ENCODE measurements at places on chromosomes 16 and 17. TPM values are rescaled to one million over a fixed set of nuclear protein-coding genes. Genes with fewer than 3 reads are reported as not detected.

DNA sequence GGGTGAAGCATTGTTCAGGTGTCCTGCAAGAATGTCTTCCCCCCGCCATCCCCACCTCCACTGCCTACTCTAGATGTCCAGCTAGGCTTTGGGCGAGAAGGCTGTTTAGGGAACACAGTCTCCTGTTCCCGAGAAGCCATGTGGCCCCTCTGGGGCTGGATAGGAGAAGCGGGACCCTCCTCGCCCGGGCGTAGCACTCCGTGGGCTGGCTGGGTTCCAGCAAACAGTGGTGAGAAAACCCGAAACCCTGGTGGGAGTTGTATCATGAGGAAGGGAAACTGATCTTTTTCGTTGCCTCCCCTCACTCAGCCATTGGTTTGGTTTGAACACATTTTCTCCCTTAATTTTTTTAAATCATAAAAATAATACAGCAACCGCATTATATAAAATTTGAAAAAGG, 56.6 kb downstream of the IRF8 start:
- H3K4me1 ChIP-seq = no peaks in the 10 kb centered on the region
- H3K36me3 ChIP-seq = no peaks in the 10 kb centered on the region
- no peak overlapping the region for H3K27ac ChIP-seq
- DNase-seq = no peak
- no peak overlapping the region for H3K4me3 ChIP-seq

DNA sequence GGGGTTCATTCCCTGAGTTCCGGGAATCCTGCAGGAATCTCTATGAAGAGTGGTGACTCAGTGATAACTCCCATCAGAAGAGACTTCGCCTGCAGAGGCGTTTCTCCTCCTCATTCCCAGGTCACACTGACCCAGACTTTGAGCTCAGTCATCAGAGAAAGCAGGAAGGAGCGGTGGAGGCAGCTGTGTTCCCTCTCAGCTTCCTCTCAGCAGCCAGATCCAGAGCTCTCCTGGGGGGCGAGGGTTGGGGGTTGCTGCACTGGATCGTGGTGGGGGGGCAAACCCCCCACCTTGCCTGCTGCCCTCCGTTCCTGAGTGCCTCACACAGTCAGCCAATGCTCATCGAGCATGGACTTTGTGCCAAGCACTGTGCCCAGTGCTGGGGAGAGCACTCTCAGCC, 271.2 kb downstream of the CBLN1 start:
- H3K4me3 ChIP-seq = no peak overlapping the region
- H3K4me1 ChIP-seq = peaks cover 22% of the 10 kb centered on the region
- H3K27me3 ChIP-seq = peaks cover 7% of the 10 kb centered on the region
- no peak overlapping the region for H3K27ac ChIP-seq
- no peaks in the 10 kb centered on the region for H3K36me3 ChIP-seq

- DNase-seq = no peak
- no peak overlapping the region for H3K27ac ChIP-seq
- no peak overlapping the region for H3K4me3 ChIP-seq
- H3K36me3 ChIP-seq = no peaks in the 10 kb centered on the region
- no peaks in the 10 kb centered on the region for H3K4me1 ChIP-seq
Measured at GRCh38 chr16:2826591-2827373, 3.3 kb upstream of the ZG16B start.

GRCh38 chr17:73404246-73404645, 92.4 kb upstream of the CDC42EP4 start:
- 0 out of 2 replicates have a peak, but pooled peaks cover 3% of the 10 kb centered on the region for H3K36me3 ChIP-seq
- no peaks in the 10 kb centered on the region for H3K27me3 ChIP-seq
- H3K4me3 ChIP-seq = no peak overlapping the region
- no peaks in the 10 kb centered on the region for H3K4me1 ChIP-seq
- no peak overlapping the region for H3K27ac ChIP-seq

DNA sequence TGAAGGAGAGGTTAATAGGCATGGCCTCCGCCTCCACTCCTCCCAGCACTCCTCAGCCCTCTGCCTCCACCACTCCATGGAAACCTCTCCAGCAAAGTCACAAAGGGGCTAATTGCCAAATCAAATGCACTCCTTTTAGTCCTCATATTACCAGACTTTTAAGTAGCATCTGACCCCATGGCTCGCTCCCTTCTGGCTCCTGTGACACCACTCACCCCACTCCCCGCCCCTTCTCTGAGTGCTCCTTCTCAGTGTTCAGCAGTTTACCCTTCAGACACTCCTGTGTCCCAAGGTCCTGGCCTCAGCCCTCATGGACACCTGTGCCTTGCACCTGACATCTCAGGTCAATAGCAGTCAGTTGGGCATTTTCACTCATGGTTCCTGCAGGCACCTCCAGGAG, 243.5 kb upstream of the CCL2 start:
- H3K4me3 ChIP-seq = no peak overlapping the region
- no peaks in the 10 kb centered on the region for H3K27me3 ChIP-seq
- H3K4me1 ChIP-seq = peaks cover 15% of the 10 kb centered on the region
- H3K27ac ChIP-seq = no peak overlapping the region
- no peaks in the 10 kb centered on the region for H3K36me3 ChIP-seq

DNA sequence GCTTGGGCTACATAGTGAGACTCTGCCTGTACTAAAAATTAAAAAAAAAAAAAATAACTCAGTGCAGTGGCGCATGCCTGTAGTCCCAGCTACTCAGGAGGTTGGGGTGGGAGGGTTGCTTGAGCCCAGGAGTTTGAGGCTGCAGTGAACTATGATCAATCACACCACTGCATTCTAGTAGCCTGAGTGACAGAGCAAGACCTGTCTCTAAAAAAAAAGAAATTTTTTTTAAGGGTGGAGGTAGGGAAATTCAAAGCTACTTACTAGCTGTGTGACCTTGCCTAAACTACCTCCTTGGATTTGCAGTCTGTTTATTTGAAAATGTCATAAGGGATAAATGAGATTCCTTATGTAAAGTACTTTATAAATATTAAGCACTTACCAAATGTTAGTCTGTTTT, 3.4 kb upstream of the SMPD3 start:
- no peak overlapping the region for H3K27ac ChIP-seq
- no peaks in the 10 kb centered on the region for H3K36me3 ChIP-seq
- H3K27me3 ChIP-seq = peaks cover 15% of the 10 kb centered on the region

RAB40C gene
- total RNA-seq = 22.5 TPM

HBQ1 gene
- 5.2 TPM for total RNA-seq

DNA sequence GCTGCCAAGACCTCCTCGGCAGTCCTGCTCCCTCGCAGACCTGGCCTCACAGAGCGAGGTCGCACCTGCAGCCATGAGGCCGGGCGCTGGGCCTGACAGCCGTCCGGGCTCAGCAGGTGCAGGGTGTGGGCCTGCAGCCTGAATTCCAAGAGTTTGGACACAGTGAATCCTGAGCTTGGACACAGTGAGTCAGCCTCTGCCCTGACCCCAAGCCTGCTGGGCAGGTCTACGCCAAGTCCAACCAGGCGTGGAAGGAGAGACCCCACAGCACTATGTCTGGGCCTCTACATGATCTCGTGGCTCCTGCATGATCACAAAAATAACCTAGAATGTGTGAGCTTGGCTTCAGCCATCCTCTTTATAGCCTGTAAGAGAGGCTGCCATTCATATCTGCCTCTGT, 121.0 kb downstream of the C16orf95 start:
- H3K27me3 ChIP-seq = no peaks in the 10 kb centered on the region
- H3K27ac ChIP-seq = no peak overlapping the region
- H3K4me1 ChIP-seq = peaks cover 16% of the 10 kb centered on the region
- no peak for DNase-seq
- no peak overlapping the region for H3K4me3 ChIP-seq
- no peaks in the 10 kb centered on the region for H3K36me3 ChIP-seq

GRCh38 chr17:43371227-43371821, 27.5 kb upstream of the ARL4D start:
- H3K27me3 ChIP-seq = no peaks in the 10 kb centered on the region
- H3K36me3 ChIP-seq = no peaks in the 10 kb centered on the region
- H3K4me3 ChIP-seq = no peak overlapping the region
- no peak for DNase-seq
- H3K27ac ChIP-seq = peak overlapping the region; percentile 43
- H3K4me1 ChIP-seq = peaks cover 29% of the 10 kb centered on the region

CHST4 gene
- 9.9 TPM for total RNA-seq

TRIM72 gene
- 2.5 TPM for total RNA-seq

GRCh38 chr17:49497148-49498028, 2.3 kb downstream of the NGFR start:
- peaks cover 74% of the 10 kb centered on the region for H3K27me3 ChIP-seq
- H3K4me3 ChIP-seq = peak overlapping the region; percentile 85
- H3K27ac ChIP-seq = no peak overlapping the region
- H3K36me3 ChIP-seq = no peaks in the 10 kb centered on the region
- H3K4me1 ChIP-seq = peaks cover 37% of the 10 kb centered on the region

GRCh38 chr17:3974138-3974687, 10.0 kb upstream of the ATP2A3 start:
- peaks cover 4% of the 10 kb centered on the region for H3K36me3 ChIP-seq
- H3K27ac ChIP-seq = no peak overlapping the region
- H3K27me3 ChIP-seq = no peaks in the 10 kb centered on the region
- no peak for DNase-seq

DNA sequence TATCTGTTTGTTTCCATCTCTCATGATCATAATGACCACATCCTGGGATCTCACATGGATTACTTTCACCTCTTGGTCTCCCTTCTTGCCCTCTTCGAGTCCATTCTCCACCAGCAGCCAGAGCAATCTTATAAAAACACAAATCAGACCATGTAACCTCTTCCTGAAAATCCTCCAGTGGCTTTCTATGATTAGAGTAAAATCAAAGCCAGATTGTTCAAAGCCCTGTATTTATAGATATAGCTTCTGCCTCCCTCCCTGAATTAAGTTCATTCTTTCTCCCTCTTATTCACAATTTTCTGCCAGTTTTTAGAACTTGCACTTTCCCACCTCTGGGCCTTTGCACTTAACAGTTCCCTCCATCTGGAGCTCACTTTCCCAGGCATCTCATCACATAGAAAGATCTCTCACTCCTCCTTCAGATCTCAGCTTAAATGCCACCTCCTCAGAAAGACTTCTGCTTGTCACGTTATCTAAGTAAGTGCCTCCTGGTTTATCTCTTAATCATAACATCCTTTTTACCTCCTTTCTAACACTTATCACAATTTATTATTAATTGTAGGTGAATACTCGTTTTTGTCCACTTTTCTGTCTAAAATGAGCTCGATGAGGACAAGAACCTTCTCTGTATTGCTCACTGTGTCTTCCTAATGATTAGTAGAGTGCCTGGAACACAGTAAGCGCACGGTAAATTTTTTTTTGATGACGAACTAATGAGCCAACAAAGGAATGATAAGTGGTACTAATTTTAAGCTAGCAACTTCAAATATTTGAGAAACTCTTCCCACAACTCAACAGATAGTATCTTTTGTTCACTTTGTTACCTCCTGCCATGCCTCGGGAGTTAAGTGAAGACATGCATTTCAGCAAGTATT, 80.5 kb downstream of the CYB561 start:
- no peak overlapping the region for H3K27ac ChIP-seq
- DNase-seq = no peak
- H3K4me1 ChIP-seq = no peaks in the 10 kb centered on the region
- H3K36me3 ChIP-seq = no peaks in the 10 kb centered on the region
- no peak overlapping the region for H3K4me3 ChIP-seq

GAST gene
- total RNA-seq = not detected

GRCh38 chr16:79307214-79307613, 293.3 kb downstream of the MAF start:
- no peak overlapping the region for H3K4me3 ChIP-seq
- H3K27me3 ChIP-seq = peaks cover 3% of the 10 kb centered on the region
- no peaks in the 10 kb centered on the region for H3K36me3 ChIP-seq
- no peak overlapping the region for H3K27ac ChIP-seq
- peaks cover 38% of the 10 kb centered on the region for H3K4me1 ChIP-seq
